ENCODE measurements at places on chromosomes 5 and 9. TPM values are rescaled to one million over a fixed set of nuclear protein-coding genes. Genes with fewer than 3 reads are reported as not detected.

Gene SHOC1
- not detected for total RNA-seq

Gene MUSK
- 0.31 TPM for total RNA-seq

Gene TSSK1B
- total RNA-seq = 0.31 TPM

Gene IL13
- total RNA-seq = not detected

Gene CD14
- total RNA-seq = 3.8 TPM

Gene IFNA16
- not detected for total RNA-seq

Gene RASGRF2
- 22.5 TPM for total RNA-seq

Gene DEPDC1B
- 17.5 TPM for total RNA-seq

Gene TYRP1
- 0.31 TPM for total RNA-seq

Gene MOCS2
- total RNA-seq = 39.4 TPM

Gene SGCD
- total RNA-seq = 7.8 TPM

Gene ECM2
- 2.2 TPM for total RNA-seq

Gene PDE6A
- not detected for total RNA-seq

Gene PKD2L2
- total RNA-seq = not detected

Gene SV2C
- 1.9 TPM for total RNA-seq

Gene ENG
- total RNA-seq = 1.9 TPM

Gene FAM81B
- not detected for total RNA-seq

Gene DNAI1
- total RNA-seq = 2.2 TPM

Gene C7
- 0.94 TPM for total RNA-seq

Gene COL15A1
- 11.3 TPM for total RNA-seq

Gene REEP2
- 88.3 TPM for total RNA-seq

Gene FNIP1
- total RNA-seq = 69.2 TPM

Gene ZBTB34
- total RNA-seq = 75.7 TPM

Gene FAM153A
- total RNA-seq = 4.7 TPM

Gene ITGA2
- 5.9 TPM for total RNA-seq

Gene GRM6
- total RNA-seq = 0.63 TPM

Gene ENTPD2
- 0.63 TPM for total RNA-seq

Gene FOXE1
- not detected for total RNA-seq

Gene FBP2
- total RNA-seq = not detected

Gene PLAC8L1
- not detected for total RNA-seq

Gene SLC6A18
- not detected for total RNA-seq

Gene AJM1
- total RNA-seq = 1.9 TPM

Gene MTAP
- 21.6 TPM for total RNA-seq

Gene OMD
- not detected for total RNA-seq

Gene TOR1A
- 29.1 TPM for total RNA-seq

Gene SH3GL2
- 81.1 TPM for total RNA-seq

Gene GFI1B
- not detected for total RNA-seq

Gene CDX1
- not detected for total RNA-seq

Gene TXNDC8
- not detected for total RNA-seq

Gene MYOT
- not detected for total RNA-seq

Gene PPWD1
- total RNA-seq = 74.5 TPM

Gene GRXCR2
- total RNA-seq = not detected

Gene BNC2
- 0.31 TPM for total RNA-seq

Gene TRIM36
- total RNA-seq = 120 TPM

Gene POMT1
- total RNA-seq = 66.7 TPM

Gene KCNN2
- 19.1 TPM for total RNA-seq

Gene MARCHF6
- total RNA-seq = 355 TPM

Gene STC2
- 1.9 TPM for total RNA-seq

Gene CCIN
- total RNA-seq = not detected

Gene NUDT12
- 22.2 TPM for total RNA-seq

Gene GABRA1
- total RNA-seq = 17.2 TPM

Gene HSPB3
- total RNA-seq = 0.94 TPM

Data from parietal lobe (tissue), 2 donors.